CD4-positive, alpha-beta T cell (primary cell): ENCODE measurements at places on chromosomes 2 and 18.

GRCh38 chr2:26721115-26722032 lies 28.9 kb downstream of the KCNK3 start:
- no peak for DNase-seq

DNA sequence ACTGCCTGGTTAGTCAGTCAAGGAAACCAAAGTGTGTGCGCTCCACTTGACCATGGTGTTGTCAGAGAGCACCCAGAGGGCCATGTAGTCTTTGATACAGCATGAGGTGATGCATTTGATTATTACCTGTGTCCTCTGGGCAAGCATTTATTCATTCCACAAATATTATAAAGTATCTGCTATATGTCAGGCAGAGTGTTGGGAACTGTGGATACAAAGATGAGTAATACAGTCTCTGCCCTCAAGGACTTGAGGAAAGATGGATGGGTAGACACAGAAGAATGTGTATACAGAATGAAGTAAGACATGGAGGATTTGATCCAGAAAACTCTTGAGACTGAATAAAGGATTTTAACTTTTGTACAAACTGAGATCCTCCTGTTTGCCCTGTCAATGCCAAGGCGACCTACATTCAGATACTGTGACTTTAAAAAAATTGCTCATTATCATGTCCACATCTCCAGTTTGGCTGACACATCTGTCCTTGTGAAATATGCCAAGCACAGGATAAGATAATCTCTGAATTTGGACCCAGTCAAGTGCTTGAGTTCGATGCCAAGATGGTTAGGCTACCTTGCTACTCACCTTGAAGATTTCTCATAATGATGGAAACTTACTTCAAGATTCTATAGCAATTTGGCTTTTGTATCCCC lies 50.8 kb downstream of the ACYP2 start:
- no peak for DNase-seq

DNA sequence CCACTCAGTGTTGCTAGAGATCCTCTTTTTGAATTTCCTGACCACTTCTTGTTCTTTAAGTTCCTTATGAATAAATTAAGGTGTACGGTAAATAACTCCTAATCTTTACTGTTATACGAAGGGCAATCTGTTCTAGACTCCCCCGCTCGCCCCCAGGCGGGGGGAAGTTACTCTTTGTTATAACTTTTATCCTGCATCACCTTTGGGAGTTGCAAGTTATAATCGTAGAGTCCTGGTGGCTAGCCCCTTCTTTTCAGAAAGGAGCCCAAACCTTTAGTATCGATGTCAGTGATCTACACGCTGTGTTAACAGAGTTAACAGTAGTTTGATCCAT lies 652 bp downstream of the GCA start:
- DNase-seq = no peak

DNA sequence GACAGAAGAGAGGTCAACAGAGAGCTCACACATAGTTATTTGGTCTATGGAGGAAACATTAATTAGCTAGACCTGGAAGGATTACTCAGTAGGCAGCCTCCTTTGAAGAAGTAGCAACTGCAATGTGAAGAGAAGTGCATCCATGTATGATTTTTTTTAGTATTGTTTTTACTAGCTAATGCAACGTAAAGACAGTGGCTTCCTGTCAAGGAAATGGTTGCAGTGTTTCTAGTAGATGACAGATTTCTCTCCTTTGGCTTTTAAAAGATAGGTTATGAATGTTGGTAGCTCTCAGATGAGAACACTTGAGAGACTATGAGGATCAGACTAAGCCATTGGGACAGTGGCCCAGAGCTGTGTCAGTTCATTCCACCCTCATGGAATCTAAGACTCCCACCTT lies 175.8 kb downstream of the AGPS start:
- no peak for DNase-seq

DNA sequence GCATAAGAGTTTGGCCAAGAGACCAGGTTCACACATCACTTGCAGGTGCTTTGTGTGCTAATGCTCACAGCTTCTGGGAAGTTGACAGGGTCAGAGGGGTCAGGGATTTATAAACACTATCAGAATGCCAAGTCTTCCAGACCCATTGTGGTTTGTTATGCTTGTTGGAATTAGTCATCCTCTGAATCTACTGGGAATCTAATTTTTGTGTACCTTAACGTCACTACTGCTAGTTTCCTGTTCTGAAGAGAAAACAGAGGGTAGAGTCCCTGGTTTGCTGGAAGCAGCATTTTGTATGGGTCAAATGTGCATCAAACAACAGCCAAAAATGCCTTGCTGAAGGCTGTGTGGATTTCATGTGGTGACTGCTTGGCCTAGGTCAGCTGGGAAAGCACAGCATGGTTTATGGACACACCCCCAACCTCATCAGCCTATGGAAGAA lies 33.3 kb downstream of the ANTXR1 start:
- DNase-seq = no peak

DNA sequence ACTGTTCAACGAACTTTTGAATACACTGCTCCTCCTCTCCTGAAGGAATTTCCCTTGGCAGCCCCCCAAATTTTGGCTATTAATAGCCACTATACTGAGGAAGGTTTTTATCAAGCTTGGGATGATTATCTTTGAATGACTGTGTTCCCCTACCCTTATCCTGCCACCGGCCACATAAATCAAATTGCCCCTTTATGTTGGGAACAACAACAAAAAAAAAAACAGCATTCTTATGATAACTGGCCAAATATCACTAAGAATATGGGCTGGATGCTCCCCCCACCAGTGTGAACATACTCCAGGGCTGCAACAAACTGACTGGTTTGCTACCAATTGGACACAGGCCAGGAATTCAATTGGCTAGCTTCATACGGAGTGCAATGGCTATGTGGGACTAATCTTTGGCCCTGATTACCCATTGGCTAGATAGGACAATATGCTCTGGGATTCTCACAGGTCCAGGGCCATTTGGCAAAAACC lies 20.6 kb downstream of the DUSP11 start:
- DNase-seq = no peak

DNA sequence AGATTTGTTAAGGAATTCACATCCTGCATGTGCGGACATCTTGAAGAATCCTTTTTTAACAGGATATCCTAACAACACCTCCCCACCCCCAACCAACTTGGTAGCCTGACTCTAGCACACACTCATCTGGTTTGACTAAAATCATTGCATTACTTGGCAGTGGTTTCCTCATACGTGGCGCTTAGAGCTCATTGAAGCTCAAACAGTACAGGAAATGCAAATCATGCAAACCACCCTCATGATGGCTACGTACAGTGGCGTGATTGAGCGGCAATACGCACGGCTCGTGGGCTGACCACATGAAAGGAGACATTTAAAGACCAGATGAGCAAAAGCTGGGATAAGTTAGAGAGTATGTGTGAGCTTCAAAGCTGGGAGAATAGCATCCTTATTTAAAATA lies 336.2 kb downstream of the ZEB2 start:
- peak; percentile 93 for DNase-seq

GRCh38 chr2:217293046-217293445 lies 433.2 kb upstream of the TNP1 start:
- DNase-seq = no peak

DNA sequence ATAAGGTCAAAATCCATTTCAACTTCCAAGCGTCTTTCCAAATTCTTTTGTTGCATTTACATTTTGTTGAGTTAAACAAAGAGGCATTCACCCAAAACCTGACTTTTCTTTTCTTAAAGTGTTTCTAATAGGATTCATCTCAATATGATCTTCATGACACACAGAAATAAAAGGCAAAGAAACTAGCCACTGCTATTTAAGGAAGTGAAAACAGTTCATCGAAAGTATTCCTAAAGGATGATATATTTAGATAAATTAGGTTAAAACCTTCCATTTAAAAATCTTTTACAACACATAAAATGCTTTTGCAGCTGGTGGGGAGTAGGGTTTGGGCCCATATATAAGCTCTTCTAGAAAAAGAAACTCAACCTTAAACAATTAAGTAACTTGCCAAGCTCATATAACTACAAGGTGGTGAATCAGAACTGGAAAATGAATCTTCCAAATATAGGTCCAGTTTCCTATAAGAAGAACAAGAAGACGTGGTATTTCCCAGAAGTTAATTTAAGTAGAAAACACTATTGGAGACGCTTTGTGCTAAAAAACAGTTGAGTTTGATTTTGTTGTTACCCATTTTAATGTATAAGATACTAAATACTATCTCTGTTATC lies 336.0 kb upstream of the HNRNPA3 start:
- no peak for DNase-seq

DNA sequence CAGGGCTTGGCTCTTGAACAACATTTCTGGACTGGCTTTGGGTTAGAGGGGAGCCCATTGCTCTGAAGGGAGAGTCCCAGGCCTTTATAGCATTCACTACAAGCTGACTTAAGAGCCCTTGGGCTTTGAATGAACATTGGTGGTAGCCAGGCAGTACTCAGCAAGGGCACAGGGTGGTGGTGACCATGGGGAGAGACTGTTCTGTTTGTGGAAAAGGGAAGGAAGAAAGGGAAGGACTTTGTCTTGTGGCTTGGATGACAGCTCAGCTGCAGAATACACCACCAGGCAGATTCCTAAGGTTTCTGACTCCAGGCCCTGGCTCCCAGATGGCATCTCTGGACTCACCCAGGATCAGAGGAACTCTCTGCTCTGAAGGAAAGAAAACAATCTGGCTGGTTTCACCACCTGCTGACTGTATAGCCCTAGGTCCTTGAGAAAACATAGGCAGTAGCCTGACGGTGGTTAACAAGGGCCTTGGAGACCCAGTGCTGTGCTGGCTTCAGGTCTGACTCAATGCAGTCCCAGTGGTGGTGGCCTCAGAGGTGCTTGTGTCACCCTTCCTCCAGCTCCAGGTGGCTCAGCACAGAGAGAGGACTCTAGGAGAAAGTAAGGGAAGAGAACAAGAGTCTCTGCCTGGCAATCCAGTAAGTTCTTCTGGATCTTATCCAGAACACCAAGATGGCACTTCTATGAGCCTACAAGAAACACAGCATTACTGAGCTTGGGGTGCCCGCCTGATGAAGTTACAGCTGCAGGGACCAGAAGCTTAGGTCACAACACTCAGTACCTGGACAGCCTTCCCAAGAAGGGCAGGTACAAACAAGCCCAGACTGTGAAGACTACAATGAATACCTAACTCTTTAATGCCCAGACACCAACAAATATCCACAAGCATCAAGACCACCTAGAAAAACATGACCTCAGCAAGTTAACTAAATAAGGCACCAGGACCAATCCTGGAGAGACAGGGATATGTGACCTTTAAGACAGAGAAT lies 16.4 kb upstream of the ABCB11 start:
- DNase-seq = no peak
